Cardiac fibroblast (primary cell): ENCODE measurements at places on chromosomes 2 and 18.

GRCh38 chr2:101815739-101816391, 118.4 kb downstream of the MAP4K4 start:
- DNase-seq, result peak; percentile 57

DNA sequence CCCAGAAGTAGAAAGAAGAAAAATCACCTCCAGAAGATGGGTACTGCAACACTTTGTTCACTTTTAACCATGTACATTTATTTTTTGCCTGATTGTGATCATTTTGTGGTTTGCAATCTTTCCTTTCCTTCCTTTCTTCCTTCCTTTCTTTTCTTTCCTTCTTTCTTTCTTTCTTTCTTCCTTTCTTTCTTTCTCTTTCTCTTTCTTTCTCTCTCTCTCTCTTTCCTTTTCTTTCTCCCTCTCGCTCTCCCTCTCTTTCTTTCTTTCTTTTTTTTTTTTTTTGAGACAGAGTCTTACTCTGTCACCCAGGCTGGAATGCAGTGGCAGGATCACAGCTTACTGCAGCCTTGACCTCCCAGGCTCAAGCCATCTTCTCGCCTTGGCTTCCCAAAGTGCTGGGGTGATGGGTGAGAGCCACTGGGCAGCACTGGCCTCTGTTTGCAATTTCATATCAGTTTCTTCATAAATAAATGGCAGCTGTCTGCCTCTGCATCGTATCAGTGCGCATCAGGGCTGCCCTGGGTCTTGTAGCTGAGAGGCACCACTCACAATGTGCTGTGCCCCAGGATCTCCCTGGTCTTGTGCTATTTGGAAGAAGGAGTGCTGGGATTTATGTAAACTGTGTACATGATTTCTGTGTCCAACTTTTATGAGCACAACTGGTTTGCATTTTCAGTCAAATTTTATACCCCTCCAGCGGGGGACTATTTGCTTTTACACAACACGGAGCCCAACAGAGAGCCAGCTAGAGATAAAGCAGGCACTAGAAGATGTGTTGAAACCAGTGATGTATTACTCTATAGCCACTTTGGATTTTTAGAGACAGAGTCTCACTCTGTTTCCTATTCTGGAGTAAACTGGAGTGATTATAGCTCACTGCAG, 6.9 kb upstream of the LIMS2 start:
- no peak for DNase-seq

DNA sequence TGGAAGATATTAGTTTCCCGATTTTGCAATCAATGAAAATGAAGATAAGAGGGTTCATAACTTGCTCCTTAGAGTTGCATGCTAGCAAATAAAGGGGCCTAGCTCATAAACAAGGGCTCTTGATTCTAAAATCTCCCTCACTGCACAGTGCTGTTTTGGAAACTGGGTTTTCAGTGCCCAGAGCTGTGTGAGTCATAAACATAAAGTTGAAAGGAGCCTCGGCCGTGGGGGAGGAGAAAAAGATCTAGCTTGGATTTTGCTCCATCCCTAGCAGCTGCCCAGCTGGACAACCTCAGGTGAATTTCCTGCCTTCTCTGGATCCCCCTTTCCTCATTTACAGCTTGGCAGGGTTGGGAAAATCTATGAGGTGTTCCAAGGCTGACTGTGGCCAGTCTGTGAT, 42.5 kb downstream of the LYPD1 start:
- no peak for DNase-seq

GRCh38 chr2:28327956-28328922, 64.4 kb upstream of the FOSL2 start:
- no peak for DNase-seq

GRCh38 chr18:8732442-8733360, 27.3 kb downstream of the MTCL1 start:
- DNase-seq, result no peak

GRCh38 chr2:146762786-146763185, 1082.0 kb upstream of the ACVR2A start:
- no peak for DNase-seq

GRCh38 chr2:67476809-67477790, 80.0 kb downstream of the ETAA1 start:
- DNase-seq, result peak; percentile 79

DNA sequence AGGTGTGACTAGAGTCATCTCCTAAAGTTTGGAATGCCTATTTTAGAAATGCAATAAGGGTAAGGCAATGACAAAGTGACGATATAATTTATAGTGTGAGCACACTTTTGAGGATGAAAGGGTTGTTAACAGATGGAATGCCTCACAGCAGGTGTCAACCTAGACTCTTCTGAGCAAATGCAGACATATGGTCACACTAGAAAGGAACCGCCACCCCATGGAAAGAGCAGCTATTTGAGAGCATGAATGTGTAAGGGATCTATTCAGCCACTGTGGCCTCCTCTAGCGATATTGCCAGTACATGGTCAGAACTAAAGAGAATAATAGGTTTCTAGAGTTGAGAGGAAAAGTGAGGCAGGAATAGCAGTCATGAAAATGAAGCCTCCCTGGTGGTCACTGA, 18.5 kb downstream of the DSG2 start:
- DNase-seq, result no peak

DNA sequence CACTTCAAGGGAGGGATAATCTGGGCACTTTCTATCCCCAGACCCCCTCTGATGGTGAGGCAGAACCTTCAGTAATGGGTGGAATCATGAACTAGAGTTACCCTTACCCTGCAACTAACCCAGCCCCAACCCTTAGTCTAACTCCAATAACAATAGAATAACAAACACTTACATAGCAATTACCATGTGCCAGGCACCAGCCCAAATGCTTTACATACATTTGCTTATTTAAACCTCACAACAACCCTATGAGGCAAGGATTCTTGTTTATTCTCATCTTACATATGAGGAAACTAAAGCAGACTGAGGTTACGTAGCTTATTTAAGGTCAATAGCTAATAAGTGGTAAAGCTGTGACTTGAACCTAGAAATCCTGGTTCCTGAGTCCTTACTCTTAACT, 132.8 kb downstream of the CYP26B1 start:
- no peak for DNase-seq

DNA sequence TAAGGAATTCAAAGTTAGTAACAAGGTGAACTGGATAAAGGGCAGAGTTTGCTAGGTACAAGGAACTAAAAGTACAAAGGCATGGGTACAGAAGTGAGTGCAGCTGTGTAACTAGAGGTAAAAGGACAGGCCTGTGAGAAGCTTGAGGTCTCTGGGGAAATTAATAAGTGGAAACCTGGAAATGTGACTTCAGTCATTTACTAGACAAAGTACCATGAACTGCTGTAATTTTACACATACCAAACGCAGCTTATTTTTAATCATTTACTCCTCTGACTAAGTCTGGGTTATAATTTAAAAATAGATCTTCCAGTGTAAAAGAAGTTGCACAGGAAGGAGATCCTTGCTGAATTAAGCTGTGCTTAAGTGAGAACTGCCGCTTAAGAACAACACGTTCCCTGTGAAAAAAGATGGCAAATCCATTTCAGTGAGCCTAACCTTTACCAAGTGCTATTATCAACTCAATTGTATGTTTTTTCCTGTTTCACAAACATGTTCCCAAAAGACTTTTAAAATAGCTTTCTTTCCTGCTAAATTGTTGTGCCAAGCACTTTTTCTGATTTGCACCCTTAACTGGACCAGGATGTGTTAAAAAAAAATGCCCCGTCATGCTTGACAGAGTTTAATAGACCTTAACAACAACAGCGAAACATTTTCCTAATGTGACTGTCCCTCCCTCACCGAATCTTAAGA, 44.3 kb downstream of the CALCRL start:
- peak; percentile 60 for DNase-seq

- no peak for DNase-seq
Observed at GRCh38 chr2:238747114-238747513, 100.8 kb upstream of the TWIST2 start.

DNA sequence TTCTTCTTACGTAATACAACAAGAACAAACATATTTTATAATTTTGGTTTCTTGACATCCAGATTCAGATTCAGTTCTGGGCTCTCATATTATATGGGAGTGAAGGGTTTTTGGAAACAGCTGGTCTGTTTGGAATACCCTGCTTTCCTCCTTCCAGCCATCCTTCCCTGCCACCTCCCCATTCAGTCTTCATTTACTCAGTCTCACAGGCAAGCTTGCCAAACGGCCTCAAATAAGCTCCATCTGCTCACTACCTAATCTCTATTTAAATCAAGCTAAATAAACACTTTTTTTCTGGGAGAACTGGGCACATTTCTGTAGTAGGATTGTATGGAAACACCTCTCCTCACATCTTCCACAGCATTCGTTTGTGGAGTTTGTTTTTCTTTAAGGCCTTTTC, 147.5 kb downstream of the RND3 start:
- no peak for DNase-seq

DNA sequence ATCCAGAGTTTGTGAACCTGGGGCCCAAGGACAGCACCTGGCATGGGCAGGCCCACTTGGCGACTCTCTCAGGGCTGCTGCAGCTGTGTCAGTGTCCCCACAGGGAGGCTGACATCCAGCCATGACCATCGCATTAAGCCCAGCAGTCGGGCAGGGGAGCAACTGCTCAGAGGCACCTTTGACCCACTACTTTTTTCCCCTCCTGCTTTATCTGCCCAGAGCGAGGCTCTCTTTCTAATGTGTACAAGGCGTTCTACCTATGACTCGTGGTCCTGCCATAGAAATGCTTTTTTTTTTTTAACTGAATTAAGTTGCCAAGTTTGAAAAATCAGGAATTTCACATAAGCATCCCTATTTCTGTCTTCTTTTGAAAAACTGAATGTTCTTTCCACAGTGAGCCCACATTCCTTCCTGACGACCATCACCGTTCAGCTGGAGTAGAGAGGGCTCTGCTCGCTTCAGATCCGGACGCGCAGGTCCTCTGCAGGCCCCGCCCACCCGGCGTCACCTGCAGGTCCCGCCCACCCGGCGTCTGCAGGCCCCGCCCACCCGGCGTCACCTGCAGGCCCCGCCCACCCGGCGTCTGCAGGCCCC, 403 bp upstream of the CLUL1 start:
- DNase-seq, result no peak

DNA sequence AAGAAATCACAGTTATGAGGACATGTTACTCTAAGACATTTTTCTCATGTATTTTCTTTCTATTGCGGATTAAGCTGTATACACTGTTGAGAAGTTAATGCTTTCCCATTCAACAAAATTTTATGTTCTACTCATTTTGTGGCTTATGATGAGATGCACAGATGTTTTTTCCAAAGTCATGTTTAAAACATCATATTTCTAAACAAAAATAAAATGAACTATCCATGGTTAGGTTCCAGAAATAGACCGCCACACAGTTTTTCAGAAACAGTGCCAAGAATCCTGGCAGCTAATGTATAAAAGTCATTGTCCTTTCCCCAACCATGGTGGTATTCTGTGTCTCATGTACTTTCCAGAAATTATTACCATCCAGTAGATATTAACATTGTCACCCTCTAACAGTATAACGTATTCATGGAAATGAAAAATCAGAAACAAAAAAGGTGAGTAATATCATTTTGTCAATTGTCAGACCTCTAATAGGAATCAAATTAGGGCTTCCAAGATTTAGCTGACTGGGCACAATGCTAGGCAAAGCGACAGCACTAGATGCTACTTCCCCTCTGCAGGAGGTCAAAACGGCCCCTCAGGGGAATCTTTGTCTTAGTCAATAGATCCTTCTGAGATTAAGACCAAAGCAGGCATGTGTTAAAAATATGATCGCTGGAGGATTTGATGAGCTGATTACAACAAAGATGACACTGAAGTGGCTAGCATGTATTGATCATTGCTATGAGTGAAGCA, 54.4 kb upstream of the ZNF397 start:
- no peak for DNase-seq

DNA sequence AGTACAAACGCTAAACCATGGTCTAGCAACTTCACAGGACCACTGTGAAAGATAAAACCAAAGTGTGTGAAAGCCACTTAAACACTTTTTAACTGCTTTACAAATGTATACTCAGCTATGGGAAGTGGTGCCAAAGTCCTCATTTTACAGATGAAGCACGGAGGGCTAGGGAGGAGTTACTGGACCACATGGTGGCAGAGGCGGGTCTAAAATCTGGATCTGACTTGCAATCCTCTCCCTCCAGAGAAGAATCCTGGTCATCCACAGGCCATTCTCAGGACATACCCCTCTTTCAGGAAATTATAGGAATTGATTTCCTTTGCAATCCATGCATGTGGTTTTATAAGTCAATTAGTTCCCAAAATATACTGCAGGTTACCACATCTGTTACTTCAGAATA, 84.6 kb upstream of the GYPC start:
- no peak for DNase-seq

GRCh38 chr2:108412995-108413710, 35.4 kb downstream of the SULT1C4 start:
- DNase-seq, result peak; percentile 77

DNA sequence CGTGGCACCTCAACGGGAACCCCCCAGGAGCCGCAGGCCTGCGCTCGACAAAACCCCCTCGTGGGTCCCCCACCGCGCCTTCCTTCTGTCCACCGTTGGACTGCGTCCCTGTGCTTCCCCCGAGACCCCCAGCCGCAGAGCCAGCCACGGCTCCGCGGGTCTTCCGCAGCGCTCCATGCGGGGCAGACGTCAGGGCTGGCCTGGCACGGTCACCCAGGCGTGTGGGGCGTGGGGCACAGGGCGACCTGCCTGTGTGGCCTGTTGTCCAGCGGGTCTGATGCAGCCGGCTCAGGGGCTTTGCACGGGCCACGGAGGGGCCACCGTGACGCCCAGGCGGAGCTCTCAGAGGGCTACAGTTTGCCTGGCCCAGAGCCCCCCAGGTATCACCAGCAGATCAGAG, 11.0 kb downstream of the NFATC1 start:
- no peak for DNase-seq

GRCh38 chr18:7447318-7448028, 119.6 kb upstream of the PTPRM start:
- DNase-seq, result no peak

DNA sequence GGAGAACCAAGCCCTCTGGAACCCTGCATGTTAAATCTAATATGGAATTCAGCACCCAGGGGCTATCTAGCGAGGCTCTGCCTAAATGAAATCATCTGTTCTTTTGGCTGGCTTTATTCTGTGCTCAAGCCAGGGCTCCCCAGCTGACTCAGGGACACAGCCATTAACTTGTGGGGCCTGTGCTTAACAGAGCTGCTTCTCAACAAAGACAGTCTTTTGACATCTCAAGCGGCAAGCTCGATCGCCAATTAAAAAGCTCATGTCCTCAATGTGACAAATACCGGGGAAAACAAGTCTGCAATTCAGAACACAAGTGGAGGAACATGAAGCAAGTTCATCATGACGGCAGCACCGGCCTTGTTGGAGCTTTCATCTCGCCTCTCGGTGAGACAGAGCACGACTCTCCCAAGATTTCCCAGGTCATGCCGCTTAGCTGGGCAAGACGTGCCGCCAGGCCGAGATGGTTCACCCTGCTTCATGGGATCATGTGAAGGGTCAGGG, 64.9 kb downstream of the KLHL29 start:
- DNase-seq, result no peak

GRCh38 chr18:75230163-75231052, 19.8 kb downstream of the TSHZ1 start:
- DNase-seq, result no peak
